ENCODE measurements at places on chromosomes 2 and 18.

- DNase-seq: peak; percentile 47
These were observed 14.8 kb downstream of the ASPRV1 start for GRCh38 chr2:69946351-69947324.

- DNase-seq: no peak
These were observed 325.4 kb upstream of the LINC00305 start for GRCh38 chr18:64474255-64474654.

DNA sequence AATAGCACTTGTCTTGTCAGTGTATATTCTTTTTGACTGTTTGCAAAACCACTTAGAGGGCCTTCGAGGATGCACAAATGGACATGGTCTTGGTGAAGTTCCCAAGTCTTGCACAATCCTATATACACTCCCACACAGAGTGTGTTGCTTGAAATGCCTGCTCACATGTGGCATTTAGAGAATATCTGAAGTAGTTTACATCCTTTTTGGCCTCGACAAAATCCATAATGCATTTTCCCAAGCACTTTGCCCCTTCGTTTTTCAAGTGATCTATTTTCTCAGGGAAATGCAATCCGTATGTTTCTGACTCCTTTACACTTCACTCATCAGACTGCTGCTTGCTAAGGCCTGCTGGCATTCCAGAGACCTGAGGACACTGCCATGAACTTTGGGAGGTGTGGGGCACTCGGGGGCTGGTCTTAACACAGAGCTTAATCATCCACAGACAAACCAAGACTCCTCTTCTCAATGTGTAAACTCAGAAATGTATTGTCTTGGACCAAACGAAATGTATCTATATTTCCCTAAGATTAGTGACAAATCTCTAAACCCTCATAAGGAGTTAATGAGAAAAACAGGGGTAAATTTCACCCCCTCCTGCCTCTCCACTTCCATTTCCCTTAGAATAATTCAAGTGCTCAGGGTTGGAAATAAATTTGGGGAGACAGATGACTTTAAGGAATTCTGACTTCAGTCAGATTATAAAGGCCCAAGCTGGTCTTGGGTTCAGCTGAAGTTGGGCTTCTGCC is 219.3 kb upstream of the APCDD1 start:
- DNase-seq: no peak

- no peak for DNase-seq
These were observed 735.2 kb downstream of the MBD2 start for GRCh38 chr18:53489266-53489665.

DNA sequence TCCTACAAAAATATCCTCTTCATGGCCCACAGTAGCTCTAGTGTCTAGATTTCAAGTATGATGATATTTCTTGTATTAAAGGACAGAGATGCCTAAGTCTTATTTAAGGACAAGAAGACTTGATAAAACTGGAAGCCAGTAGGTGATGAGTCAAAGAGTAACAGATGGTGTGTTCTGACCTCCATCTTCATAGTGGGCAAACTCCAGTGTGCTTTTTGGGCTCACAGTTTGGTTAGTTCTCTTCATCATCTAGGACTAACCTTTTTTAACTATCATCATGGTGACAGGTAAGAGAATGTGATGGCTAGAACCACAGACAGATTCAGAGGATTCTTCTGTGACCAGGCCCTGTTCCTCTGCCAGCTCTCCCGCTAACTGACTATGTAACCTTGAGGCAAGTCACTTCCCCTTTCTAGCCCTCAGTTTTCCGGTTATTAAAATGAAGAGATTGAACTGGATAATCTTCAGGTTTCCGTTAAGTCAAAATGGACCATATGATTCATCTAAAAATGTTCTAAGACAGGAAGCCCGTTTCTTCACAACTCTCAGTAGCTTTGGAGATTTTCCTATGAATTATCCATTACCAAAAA is 140.3 kb upstream of the RASGRP3 start:
- DNase-seq: no peak

DNA sequence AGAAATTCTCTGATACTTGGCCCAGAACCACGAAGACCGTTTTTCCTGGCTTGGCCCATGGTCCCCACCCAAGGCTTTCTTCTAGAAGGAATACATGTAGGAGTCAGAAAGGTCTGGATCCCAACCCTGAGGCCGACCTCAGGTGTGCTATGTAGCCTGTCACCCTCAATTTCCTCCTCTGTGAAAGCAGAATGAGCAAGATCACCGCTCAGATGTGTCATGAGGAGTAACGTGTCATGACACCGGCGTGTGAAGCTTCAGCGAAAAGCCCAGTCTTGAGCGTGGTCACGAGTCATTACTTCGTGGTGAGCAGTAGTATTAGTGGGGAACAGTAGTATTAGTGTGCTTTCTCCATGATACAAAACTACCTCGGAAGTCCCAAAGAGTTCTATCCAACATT is 103.4 kb downstream of the ALPK2 start:
- DNase-seq: peak; percentile 79

GRCh38 chr2:45244928-45245327 is 235.7 kb upstream of the SIX2 start:
- no peak for DNase-seq

DNA sequence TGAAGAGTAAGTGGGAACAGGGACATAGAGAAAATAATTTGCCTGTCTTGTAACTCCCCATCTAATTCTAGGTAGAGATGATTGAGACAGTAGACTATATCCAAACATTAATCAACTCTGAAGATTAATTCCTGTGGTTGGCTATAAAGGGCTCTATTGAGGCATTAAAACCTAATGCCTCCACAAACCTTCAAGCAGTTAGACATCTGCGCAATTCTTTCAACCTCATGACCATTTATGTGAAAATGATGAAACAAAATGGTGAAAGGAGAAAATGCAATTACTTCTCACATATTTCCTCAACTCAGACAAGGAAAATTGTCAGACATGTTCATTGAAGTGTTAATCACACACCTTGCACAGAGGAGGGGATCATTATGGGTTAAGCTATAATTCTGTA is 164.5 kb upstream of the MYT1L start:
- no peak for DNase-seq

GRCh38 chr2:111912547-111912946 is 14.1 kb downstream of the MERTK start:
- DNase-seq: no peak

DNA sequence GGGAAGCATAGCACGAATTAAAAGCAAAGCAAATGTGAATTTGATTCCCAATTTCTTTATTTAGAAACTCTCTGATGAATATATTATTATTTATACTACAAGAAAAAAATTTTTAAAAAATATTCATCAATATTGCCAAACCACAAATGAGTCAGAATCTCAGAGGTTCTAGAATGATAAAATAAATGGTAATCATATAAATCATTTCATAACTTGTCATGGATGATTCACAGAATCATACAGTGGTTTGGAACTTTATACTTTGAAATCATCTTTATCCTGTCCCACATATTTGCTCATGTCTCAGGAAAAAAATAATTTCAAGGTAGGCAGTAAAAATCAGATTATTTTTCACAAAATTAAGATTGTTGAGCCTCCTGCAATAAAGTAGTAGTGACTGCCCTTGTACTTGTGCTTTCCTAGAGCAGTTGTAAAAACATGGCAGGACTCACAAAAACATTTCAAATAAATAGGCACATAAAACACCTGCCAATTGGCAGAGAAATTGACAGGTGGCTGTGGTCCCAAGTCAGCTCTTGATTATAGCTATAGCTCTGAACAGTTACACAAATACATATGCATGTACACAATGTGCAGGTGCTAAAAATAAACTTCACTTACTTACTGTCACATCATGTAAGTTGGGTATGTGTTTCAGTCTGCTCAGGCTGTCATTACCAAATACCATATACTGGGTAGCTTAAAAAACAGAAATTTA is 273.9 kb upstream of the SESTD1 start:
- no peak for DNase-seq

- no peak for DNase-seq
These were observed 3.2 kb downstream of the XPO1 start for GRCh38 chr2:61534926-61535325.

DNA sequence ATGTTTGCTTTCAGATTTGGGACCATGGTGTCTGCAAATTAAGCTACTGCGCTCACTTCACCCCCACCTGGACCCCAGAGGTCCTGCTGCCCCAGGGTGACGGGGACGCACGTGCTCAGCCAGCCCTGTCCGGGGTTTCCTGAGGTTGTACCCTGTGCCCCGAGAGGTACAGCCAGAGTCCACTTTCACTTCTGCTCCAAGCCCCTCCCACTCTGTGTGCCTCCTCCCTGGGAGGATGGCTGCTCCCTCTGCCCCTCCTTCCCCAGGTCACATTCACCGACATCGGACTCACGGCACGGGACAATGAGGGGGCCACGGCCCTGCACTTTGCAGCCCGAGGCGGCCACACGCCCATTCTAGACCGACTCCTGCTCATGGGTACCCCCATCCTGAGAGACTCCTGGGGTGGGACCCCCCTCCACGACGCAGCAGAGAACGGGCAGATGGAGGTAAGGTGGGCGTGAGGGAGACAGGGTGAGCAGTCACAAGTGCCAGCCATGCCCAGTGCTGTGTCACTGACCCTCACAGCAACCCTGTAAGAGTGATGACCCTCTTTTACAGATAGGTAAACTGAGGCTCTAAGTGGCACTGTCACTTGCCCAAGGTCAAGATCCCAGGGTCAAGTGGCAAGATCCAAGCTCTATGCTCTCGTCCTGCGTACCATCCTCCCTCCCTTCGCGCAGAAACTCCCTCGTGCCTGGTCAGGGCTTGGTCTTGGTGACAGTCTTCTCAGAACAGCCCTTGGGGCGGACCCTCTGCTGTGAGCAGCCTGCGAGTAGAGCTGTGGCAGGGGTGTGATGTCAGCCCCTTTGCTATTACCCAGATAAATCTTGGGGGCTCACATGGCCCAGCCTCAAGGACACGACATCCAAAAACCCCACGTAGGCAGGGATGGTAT is 7.6 kb downstream of the ESPNL start:
- no peak for DNase-seq

DNA sequence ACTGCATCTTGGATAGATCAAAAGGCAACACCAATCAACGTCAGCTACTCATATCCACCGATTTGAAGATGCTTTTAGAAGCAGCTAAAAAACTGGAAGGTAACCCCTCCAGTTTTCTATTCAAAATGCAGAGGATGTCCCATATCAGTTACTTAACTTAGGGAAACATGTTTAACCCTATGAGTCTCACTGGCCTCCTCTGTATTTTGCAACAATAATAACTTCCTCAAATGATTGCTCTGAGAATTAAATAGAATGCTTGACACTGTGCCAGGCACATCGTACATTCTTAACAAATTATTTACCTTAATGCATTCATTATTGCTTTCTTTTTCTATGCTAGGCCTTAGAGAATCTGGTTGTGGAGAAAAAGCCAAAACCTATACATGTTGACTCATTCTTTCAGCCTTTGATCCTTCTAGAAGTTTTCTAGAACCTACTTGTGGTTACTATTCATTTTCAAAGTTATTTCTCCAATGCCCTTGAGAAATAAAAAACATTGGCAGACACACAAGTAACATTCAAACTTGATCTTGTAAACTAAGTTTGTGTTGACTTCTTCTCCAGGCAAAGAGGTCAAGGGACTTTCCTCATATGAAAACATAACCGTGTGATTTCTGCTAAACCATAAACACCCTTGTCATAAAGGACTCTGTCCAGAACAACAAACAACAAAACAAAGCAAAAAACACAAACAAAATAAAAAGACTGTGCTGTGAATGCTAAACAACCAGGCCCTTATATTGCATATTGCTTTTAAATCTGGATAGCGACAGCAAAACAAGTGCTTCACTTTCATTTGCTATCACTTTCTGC is 4.6 kb downstream of the DOCK10 start:
- DNase-seq: no peak

- DNase-seq: peak; percentile 9
These were observed 56.3 kb downstream of the MARCHF4 start for GRCh38 chr2:216315802-216316603.

Measured in stimulated activated CD4-positive, alpha-beta T cell treated with anti-CD3 and anti-CD28 coated beads, Interleukin-15, amount 100 ng/mL, for 24 hours (primary cell).